ENCODE measurements at places on chromosomes 5 and 9.

DNA sequence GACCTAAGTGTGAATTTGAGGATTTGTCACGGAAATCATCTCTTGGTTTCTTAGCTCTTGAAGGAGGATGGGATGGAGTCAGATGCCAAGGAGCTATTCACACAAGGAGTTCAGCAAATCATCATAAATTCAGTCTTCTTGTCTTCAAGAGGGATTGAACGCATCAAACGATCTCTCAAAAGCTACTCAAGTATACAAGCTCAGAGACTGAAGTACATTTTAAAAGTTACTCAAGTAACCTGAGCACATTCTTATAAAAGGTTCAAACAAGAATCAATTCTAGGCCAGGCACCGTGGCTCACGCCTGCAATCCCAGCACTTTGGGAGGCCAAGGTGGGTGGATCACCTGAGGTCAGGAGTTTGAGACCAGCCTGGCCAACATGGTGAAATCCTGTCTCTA is 21.1 kb upstream of the GOLPH3 start:
- no peak for DNase-seq

GRCh38 chr5:159338118-159338517 is 7.8 kb upstream of the IL12B start:
- no peak for DNase-seq

- no peak for DNase-seq
Observed at GRCh38 chr9:86676396-86676795, 270.9 kb downstream of the GAS1 start.

- no peak for DNase-seq
Observed at GRCh38 chr9:114278881-114279570, 43.9 kb upstream of the ORM1 start.

- no peak for DNase-seq
Observed at GRCh38 chr5:110476164-110476563, 250.3 kb downstream of the TMEM232 start.

DNA sequence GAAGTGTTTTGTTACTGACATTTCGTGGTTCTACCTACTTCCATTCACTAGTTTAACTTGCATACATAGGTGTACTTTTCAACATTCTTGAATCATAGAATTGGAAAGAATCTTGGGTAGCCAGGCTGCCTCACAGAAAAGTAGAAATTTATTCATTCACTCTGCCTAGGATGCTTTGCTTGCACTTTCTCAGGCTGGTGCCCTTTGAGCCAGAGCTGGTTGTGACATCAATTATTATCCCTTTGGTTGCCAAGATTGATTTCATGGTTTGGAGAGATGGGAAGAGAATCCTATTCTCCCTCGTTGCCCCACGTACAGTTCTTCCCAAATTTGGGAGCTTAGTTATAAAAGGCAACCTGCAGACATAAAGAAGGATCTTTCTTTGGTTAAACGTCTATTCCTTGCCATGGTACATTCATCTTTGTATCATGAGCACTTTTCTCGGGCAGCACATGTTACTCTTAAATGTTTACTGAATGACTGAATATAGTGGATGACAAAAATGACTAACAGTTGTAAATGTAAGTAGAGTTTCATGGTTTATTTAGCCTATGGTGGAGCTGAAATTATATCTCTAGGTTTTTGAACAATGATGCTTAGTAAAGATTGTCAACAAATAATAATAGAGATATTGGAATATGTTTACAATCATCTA is 195.5 kb downstream of the COMMD10 start:
- DNase-seq, result no peak

GRCh38 chr9:86458191-86458855 is 104.1 kb upstream of the TUT7 start:
- no peak for DNase-seq

DNA sequence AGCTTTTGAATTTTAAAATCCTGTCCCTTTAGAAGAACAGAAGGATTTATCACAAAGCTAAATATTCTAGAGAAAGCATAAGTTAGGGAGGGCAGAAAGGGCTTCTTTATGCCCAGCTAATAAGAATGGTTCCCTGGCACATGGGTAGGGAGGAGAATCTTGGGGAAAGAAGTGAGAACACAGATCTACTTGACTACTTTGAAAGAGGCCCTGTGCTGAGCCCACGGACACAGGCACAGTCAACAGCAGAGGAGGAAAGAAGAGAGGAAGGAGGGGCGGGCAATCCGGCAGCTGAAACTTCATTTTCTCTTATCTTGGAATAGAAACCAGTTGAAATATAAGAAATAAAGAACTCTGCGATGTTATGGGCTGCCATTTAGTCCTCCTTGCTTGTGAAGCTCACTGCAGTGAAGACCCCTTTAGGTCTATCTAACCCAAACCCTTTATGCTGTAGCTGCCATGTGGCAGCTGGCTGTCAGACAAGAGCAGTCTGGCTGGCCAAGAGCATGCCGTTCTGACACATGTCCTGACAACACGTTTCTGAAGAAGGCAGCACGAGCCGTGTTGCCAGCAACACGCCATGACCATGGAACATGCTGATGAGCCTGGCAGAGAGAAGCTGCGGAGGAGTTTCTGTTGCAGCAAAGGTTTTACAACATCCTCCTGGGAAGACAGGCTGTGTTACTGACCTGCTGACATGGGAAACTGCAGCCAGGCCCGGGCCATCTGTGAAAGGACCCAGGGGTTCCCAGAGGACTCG is 34.2 kb downstream of the ABLIM3 start:
- no peak for DNase-seq

DNA sequence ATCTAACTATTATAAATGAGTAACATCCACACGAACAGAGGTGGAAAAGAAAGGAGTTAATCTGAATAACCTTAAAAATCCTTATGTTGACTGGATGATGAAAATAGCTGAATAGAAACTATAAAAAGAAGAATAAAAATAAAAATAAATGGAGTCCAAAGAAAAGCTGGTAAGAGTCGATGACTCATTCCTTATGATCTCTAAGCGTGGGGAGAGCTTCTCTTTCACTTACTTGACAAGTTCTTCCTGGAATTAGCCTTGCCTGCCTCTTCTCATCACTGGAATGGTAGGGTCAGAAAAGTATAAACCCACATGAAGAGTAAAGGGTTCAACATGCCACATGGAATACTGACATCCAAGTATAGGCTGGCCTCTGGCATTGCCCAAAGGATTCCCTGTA is 477.0 kb upstream of the RGMB start:
- no peak for DNase-seq

DNA sequence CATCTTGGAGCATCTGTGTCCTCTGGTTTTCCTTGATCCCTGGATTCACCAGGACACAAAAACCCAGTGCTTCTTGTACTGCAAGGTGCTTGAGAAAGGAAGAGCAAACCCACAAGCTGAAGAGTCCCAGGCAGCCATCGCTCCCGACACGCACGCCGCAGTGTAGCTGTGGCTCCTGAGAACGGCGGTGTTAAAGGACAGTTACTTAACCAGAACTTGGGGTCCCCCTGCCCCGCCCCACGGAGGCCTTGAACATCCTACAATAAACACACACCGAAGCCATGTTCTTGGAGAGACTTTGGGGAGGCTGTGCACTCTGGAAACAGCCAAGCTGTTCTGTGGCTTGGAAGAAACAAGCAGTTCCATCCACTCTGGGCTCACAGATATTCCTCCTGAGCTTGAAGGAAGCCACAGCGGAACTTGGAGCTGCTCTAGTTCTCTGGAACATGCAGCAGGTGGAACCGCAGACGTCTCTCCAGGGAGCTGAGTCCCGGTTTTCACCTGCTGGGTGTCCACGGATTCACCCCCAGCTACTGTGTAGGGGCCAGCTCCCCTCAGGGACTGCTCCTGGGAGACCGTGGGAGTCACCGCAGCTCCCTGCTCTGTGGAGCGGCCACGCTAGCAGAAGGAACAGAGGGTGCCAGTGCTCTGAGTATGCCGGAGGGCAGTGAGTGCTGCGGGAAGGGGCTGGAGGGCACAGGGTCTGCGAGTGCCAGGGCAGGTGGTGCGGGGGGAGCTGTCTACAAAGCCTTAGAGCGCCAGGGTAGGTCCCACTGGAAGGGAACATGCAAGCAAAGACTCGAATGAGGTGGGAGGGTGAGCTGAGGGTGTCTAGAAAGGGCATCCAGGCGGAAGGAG is 107.3 kb downstream of the ADAMTS2 start:
- no peak for DNase-seq

DNA sequence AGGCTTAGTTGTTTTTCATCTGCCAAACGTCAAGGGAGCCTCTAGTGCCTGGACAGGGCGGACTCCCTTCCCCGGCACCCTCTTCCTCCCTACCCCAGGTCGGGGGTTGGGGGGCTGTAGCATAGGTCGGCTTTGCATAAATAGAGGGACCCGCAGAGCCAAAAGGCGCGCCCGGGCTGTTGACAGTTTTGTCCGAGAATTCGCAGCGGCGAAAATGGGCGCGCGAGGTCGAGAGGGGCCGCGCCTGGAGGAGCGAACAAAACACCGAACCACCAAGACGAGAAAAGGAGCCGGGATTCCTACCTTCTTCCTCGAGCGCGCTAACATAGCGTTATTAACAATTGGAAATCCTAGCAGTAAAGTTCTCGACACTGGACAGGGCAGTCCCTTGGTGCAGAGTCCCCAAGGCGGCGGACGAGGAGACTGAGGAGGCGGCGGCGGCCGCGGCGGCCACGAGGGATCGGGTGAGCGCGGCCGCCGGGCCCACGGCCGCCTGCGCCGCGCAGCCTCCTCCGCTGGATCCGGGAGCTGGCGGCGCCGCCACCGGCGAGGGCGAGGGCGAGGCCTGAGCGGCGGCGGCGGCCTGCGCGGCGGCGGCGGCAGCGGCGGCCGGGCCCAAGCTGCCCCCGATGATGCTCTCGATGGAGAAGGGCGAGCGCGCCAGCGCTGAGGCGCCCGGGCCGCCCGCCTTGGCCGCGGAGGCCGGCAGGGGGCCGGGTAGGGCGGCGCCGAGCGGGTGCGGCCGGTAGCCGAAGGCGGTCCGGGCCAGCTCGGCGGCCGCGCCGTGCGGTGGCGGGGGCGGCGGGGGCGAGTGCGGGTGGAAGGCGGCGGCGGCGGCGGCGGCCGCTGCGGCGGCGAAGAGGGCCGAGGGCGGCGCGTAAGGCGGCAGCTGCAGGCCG is 1.7 kb downstream of the FOXD1 start:
- no peak for DNase-seq

DNA sequence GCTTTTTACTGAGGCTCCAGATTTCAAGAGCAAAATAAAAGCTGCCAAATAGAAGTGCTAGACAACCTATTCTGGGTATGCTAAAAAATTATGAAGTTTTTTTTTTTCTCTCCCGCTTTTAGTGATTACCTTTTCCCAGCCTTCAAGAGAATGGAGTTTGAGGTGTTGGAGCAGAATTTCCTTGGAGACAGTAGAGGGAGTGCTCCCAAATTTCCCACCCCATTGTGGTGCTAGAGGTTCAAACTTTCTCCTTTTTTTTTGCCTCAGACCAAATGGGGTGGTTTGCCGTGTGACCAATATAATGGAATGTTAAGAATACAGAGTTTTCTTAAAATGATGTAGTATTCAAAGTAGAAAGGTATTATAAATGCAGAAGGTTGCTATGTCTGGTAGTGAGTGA is 244.2 kb upstream of the RIOK2 start:
- DNase-seq, result no peak

- no peak for DNase-seq
Observed at GRCh38 chr5:160330212-160330611, 17.8 kb upstream of the CCNJL start.

- no peak for DNase-seq
Observed at GRCh38 chr5:176816043-176816745, 5.8 kb downstream of the UNC5A start.

GRCh38 chr9:129270205-129270604 is 92.1 kb upstream of the IER5L start:
- DNase-seq, result no peak

DNA sequence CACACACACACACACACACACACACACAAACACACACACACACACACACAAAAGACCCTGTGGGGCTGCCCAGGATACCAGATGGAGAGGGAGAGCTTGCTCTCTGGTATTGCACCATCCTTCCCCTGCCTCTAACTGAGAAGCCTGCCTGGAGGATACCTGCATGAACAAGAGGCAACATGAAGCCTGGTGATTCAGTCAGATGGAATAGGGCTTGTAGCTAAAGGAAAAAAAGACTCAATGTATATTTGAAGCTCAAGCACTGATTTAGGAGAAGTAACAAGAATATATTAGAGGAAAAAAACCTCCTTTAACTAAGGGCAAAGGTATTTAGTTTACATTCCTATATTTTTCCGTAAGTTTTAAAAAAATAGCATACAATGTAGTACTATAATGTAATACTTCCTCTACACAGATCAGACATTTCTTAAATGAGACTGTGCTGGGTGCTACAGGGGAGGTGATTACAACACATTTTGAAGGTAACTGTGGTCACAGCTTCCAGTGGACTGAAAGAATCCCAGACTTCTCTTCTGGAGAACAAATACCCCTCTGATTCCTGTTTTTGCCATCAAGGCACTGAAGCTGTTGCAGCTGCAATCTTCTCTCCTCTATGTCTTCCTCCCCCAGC is 169.3 kb downstream of the DCP2 start:
- DNase-seq, result no peak

DNA sequence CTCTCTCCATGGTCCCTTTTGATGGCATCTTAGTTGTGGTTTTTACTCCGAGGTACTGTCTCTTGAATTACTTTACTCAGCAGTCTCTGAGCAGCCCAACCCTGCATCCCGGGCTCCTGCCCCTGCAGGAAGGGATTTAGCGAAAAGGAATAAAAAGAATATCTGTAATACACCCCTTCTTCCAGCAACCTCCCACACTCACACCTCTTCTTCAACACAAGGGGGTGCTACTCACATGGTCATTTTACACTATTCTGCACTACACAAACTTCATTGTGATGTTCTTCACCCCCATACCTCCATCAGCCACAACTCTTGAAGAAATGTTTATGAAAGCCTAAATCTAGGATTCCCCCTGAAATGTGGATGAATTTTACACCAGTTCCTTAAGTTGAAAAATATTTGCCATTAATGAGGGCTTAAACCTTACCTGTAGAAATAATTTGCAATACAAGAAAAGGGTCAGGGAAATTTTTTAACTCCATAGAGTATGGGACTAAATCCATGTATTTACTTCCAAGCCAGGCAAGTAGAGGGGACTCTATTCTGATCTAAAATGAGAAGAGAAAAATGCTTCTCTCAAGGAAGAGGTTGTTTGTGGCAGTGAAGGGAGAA is 26.0 kb downstream of the TPD52L3 start:
- peak; percentile 2 for DNase-seq

GRCh38 chr5:138655530-138656190 is 80.5 kb upstream of the HSPA9 start:
- no peak for DNase-seq

GRCh38 chr5:149320791-149321330 is 24.4 kb upstream of the GRPEL2 start:
- DNase-seq, result no peak

- no peak for DNase-seq
Observed at GRCh38 chr9:71778085-71778484, 9.8 kb upstream of the CEMIP2 start.

DNA sequence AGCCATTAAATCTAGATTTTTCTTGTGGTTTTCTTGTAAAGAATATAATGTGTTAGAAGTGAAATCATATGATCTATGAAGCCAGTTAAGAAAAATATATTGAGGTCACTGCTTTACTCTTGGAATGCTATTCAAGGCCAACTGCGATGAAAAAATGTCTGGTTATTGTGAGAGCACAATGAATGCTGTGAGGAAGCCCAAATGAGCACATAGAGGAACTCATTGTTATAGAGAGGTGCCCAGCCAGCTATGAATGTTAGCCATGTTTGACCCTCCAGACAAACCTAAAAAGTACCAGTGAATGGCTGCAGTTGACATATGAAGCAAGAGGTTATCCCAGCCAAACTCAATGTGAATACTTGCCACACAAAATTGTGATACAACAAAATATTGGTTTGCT is 359.8 kb upstream of the FAM174A start:
- DNase-seq, result no peak
